ENCODE measurements at places on chromosomes 6 and 20.

DNA sequence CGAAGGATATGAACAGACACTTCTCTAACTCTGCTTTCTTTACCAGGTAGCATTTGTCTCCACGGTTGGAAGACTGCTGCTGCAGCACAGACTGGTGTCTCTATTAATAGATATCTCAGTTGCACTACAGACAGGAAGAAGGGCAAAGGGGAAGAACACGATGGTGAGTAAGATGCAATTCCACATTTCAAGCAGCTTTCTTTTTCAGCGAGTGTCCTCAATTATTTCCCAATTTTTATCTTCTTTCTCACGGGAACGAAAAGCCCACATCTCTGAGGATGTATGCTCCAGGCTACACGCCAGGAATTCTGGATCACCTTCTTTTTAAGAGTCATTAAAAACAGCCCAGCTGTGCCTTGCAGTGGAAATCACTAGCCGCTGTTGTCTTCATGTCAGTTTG lies 311.6 kb upstream of the ECI2 start:
- DNase-seq: no peak

DNA sequence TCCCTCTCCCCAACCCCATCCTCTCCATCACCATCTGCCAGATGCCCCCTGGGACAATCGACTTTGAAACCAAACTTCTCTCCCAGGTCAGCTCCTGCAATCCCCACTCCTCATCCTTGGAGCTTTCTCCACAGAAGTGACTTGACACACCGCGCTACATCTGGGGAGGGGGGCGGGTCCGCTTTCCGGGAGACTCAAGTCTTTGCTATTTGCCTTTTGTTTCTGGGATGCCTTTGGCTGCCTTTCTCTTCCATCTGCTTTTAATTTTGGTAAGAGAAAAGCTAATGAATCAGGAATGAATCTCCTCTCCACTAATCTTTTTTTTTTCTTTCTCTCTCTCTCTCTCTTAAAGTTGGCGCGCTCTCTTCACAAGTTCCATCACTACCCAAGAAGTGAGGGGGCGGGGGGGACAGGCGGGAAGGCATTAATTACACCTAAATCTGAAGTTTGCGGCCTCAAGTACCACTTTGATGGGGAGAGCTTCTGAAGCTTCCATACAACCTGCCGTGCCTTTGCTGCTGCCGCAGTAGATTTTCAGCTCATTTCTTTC lies 664 bp upstream of the TPBG start:
- no peak for DNase-seq

DNA sequence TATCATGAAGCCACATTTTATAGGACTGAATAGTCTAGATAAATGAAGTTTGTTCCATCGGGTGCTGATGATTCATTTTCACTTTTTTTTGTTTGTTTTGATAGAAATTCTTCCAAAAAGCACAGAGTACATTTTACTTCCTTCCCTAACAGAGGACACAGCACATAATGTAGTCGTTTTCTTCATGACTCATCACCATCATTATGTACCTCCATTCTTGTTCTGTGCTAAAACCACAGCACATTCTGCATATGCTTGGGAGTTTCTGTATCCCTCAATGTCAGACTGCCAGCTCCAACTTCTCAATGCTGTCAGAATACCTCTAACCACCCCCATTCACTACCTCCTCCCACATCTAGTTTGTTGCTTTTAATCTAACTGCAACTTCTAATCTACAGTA lies 1004.9 kb upstream of the ADGRB3 start:
- no peak for DNase-seq

- no peak for DNase-seq
Measured at GRCh38 chr6:105713474-105714118, 310.7 kb upstream of the PREP start.

GRCh38 chr6:45571159-45571558 lies 193.4 kb upstream of the SUPT3H start:
- DNase-seq: no peak

- no peak for DNase-seq
Measured at GRCh38 chr20:58634521-58635278, 16.4 kb upstream of the STX16 start.

- no peak for DNase-seq
Measured at GRCh38 chr20:8292793-8293192, 160.7 kb downstream of the PLCB1 start.

- DNase-seq: peak; percentile 77
Measured at GRCh38 chr20:34190679-34191090, 50.5 kb upstream of the ASIP start.

- DNase-seq: no peak
Measured at GRCh38 chr6:104046426-104046825, 813.3 kb downstream of the HACE1 start.

- DNase-seq: no peak
Measured at GRCh38 chr6:45457141-45457540, 79.4 kb upstream of the SUPT3H start.

GRCh38 chr20:31705191-31705590 lies 17.5 kb downstream of the BCL2L1 start:
- no peak for DNase-seq

GRCh38 chr6:17281100-17281496 lies at the start of gene RBM24:
RBM24 (plus strand) TSS chr6:17281361; CDS start chr6:17281582, 221 bp downstream.
- DNase-seq: peak; percentile 70

DNA sequence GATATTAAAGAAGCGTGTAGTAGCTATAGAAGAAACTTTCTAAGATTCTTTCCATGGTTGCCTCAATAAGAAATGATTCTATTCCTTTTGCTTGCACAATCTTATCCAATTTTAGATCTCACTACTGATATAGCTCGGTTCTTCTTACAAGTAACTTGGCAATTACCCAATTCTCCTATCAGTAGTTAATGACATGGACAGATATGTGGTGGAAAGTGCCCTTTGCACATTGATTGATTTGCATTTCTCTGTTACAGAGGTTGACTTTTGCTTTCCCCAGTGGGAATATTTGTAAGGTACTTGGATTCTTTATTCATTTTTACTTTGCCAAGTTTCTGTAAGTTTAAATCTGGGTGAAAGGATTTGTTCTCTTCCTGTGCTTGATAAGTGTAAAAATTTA lies 93.7 kb upstream of the QKI start:
- DNase-seq: no peak

GRCh38 chr20:46948081-46948480 lies 53.4 kb downstream of the EYA2 start:
- no peak for DNase-seq

DNA sequence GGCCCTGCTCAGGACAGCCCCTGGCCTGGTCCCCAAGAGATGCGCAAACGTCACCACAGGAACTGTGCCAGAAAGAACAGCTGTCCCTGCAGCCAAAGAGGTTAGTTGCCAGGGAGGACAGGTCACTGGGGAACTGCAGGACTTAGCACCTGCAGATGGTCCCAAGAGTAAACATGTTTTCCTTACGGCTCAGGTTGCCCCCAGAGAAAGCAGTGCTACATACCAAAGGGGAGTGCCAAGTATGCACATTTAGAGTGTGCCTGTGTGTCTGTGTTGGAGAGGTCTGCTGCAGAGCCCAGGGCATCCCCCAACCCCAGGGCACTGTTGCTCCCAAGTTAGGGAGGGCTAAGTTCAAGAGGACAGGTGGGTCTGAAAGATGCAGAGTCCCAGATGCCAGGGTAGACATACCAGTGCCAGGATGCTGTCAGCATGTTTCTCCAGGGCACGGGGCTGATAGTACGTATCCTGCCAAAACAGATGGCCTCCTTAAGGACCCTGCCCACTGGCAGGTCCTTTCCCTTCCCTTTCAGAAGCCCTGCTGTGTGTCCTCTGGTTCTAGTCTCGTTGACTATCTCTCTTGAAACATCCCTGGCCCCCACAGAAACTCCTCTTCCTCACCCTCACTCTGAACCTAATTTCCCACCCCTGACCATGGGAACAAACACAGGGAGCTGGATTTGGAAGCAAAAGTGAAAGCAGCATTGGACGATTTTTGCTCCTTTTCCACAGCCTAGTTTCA lies 1.3 kb downstream of the ABHD16A start:
- DNase-seq: no peak

DNA sequence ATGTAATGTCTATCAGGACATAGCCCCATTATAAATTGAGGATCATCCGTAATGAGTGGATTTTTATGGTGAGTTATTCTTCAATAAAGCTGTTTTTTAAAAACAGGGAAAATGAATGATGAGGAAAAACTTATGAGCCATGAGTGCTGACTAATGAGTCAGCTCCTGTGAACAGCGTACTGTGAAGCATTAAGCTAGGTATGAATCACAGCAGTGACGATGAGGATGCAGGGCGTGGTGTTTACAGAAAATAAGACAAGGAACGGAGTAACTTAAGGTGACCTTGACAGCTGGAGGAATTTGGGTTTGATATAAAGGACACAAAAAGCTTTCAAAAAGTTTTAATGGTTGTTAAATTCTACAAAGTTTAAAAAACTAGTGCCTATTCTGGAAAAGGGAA lies 96.3 kb downstream of the FOXF2 start:
- no peak for DNase-seq
